ENCODE measurements at places on chromosomes 12 and 14. TPM values are rescaled to one million over a fixed set of nuclear protein-coding genes. Genes with fewer than 3 reads are reported as not detected.

Gene PSMB5
- total RNA-seq, result 255 TPM

Gene POTEG
- total RNA-seq, result not detected

Gene TOGARAM1
- 8.8 TPM for total RNA-seq

Gene C12orf60
- total RNA-seq, result 0.53 TPM

Gene TOMM20L
- total RNA-seq, result not detected

Gene KCNMB4
- 0.09 TPM for total RNA-seq

Gene C12orf54
- not detected for total RNA-seq

Gene GZMH
- not detected for total RNA-seq

Gene ADCY6
- total RNA-seq, result 22.9 TPM

Gene PDE3A
- total RNA-seq, result 0.13 TPM

Gene BCL2L14
- total RNA-seq, result not detected

Gene PRIMA1
- not detected for total RNA-seq

Gene RARG
- total RNA-seq, result 13.6 TPM

Gene C1R
- 45.7 TPM for total RNA-seq

Gene IPO8
- 21.0 TPM for total RNA-seq

Gene SRRM4
- total RNA-seq, result not detected

Gene TSPAN8
- total RNA-seq, result not detected

Gene FAIM2
- total RNA-seq, result not detected

Gene KRT5
- not detected for total RNA-seq

Gene SEL1L
- 43.5 TPM for total RNA-seq

Gene SERPINA1
- total RNA-seq, result 6.9 TPM

Gene ANO2
- not detected for total RNA-seq

Gene HOXC6
- 6.2 TPM for total RNA-seq

Gene SLC7A7
- total RNA-seq, result 0.09 TPM

Gene BICDL1
- total RNA-seq, result not detected

Gene ADSS1
- 0.34 TPM for total RNA-seq

Gene CLEC6A
- not detected for total RNA-seq

Gene EDDM3A
- not detected for total RNA-seq

Gene CLEC4D
- total RNA-seq, result not detected

Gene TAS2R43
- 0.29 TPM for total RNA-seq

Gene RNASE2
- total RNA-seq, result not detected

Gene DHRS2
- total RNA-seq, result 1.2 TPM

Gene REC8
- total RNA-seq, result 6.8 TPM

Gene MYF5
- total RNA-seq, result not detected

Gene CD69
- 0.25 TPM for total RNA-seq

Gene LRP1-AS
- total RNA-seq, result not detected

Gene WNT5B
- total RNA-seq, result 8.9 TPM

Gene CLEC14A
- total RNA-seq, result not detected

Gene B4GALNT3
- total RNA-seq, result not detected

Gene SLC22A17
- 1.7 TPM for total RNA-seq

Gene AMDHD1
- 0.41 TPM for total RNA-seq

Gene DHRS1
- total RNA-seq, result 20.5 TPM

Gene KRT7
- total RNA-seq, result 16.1 TPM

Gene ATP2A2
- total RNA-seq, result 63.8 TPM

Gene MMP19
- 9.8 TPM for total RNA-seq

Gene PLEKHG7
- not detected for total RNA-seq
